Suppressor macrophage treated with lipopolysaccharide for 4 hours (primary cell): ENCODE measurements at places on chromosomes 11 and 22.

- no peak for DNase-seq
Measured at GRCh38 chr11:11969380-11970215, 38.8 kb downstream of the DKK3 start.

- no peak for DNase-seq
Measured at GRCh38 chr22:39722032-39722325, 151.4 kb downstream of the CACNA1I start.

GRCh38 chr22:41928593-41929417 lies 2.2 kb upstream of the TNFRSF13C start:
- DNase-seq: no peak

DNA sequence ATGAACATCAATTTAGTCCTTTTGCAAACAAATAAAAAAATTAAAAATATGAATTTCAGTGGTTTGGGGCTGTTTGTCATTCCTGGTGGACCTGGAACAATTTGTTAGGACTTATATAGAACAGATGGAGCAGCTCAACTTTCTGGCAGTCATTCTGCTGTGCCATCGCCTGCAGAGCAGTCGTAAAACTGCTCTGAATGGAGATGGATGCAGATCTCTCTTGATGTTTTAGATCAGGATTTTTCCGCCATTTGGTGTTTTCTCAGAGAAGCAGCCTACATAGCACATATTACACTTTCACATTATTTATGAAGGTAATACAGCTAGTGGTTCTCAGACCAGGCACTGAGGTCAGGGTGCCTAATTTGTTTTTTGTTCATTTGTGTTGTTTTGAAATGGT lies 31.8 kb upstream of the HSPA8 start:
- DNase-seq: no peak

DNA sequence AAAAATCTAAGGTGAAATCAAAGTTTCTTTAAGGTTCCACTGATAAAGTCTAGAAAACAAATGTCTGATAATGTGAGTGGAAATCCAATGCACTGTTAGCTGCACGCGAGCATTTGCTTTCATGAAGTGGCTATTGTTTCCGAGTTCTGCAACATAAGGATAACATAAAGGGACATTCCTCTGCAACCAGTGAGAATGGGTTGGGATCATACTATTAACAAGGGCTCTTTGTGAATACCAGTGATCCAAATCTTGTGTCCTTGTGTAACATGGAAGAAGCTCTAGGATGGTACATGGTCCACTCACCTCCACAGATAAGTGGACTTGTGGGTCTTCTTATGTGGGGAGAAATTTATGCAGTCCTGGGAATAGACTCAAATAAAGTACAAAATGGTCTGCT lies 24.6 kb downstream of the APIP start:
- DNase-seq: no peak

GRCh38 chr11:70398834-70399680 lies 728 bp downstream of the CTTN start:
- DNase-seq: peak; percentile 17

- no peak for DNase-seq
Measured at GRCh38 chr11:14396273-14396672, 37.3 kb upstream of the RRAS2 start.

- DNase-seq: peak; percentile 97
Measured at GRCh38 chr11:65329944-65330403, 3.7 kb upstream of the DPF2 start.

- DNase-seq: no peak
Measured at GRCh38 chr11:34013898-34014571, 37.5 kb upstream of the CAPRIN1 start.

DNA sequence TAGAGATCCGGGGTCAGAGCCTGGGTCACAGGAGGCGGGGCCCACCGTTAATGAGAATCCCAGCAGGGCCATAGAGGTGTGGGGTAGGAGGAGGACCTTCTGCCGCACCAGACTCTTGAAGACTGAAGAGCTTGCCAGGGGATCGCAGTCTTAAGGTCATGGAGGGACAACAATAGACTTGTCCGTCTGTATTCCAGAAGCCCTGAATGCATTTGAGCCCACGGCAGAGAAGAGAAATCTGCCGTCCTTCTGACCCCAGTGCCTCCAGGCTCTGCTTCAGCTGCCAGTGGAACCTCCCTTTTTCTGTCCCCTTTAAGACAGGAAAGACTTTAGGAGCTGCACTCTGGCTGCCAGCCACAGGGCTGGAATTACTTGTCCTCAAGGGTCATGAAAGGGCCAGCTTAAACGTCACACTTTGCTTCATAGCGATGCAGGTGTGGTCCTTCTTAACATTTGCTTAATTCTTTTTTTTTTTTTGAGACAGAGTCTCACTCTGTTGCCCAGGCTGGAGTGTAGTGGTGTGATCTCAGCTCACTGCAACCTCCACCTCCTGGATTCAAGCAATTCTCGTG lies 15.5 kb upstream of the ST3GAL4 start:
- DNase-seq: no peak

DNA sequence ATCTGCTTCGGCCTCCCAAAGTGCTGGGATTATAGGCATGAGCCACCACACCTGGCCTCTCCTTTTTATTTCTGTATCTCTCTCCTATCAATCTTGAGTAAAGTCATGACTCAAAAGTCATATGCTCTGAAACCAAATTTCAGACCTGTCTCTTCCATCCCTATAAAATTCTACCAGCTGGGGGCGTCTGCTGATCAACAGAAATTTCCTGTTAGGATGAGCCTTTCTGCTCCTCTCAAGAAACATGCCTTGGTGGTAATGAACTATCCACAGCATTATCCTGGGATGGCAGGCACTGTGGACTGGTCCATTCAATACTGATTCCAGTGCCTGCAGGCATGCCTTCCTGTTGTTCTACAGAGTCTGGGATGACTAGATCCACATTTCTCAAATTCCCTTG lies 472.6 kb downstream of the NELL1 start:
- DNase-seq: peak; percentile 5

GRCh38 chr11:9075556-9075955 lies 15.8 kb downstream of the SCUBE2 start:
- DNase-seq: no peak

DNA sequence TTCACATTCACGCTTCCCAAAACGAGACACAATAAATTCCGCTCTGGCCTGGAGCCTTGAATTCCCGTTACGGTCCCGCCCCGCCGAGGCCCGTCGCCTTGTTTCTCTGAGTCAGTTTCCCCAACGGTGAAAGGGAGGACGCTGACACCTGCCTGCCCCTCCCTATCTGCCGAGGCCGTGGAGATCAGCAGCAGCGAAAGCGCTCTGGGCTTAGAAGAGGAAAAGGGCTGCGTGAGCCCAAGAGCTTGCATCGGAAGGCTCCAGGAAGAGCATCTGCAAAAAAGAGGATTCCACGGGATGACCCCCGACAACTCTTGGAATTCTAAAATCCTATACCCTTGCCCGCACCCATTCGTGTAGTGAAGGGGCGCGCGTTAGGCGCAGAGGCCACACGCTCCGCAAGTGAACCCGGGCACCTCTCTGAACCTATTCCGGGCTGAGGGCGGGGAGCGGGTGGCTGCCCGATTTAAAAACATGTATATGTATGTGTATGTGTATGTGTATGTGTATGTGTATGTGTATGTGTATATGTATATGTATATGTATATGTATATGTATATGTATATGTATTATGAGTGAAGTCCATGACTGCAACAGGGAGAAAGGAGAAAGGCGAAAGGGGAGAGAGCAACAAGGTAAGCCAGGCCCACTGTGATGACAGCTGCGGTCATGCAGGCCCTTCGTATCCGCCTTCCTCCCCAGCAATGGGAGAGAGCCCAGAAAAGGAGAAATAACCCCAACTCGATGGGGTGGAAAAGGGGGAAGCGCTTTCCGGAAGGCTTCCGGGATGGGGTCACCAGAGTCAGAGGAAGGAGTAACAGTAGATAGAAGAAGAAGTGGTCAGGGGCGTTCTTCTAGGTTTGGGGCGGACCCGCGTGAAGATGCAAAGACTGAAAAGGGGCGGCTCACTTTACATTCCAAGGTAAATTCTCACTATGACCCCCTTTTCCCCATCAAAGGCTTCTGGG lies 948 bp upstream of the MRTFA start:
- peak; percentile 88 for DNase-seq

GRCh38 chr11:71979094-71979493 lies 19.6 kb upstream of the IL18BP start:
- DNase-seq: no peak

DNA sequence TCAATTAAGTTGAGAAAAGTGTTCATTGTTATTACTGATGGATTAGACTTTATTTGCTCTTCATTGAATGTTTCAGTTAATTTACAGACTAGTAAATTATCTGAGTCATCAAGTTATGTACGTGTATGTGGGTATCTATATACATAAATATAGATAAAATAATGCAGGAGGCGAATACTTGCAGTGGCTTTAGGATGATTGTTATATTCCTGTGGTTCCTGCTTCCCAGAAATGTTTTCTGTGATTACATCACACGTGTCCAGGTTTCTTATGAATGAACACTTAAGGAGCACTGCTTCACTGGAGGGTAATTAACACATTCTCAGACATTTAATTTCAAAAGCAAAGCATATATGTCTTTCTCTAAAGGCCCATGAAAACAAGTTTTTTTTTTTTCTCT lies 28.4 kb downstream of the YAP1 start:
- no peak for DNase-seq

DNA sequence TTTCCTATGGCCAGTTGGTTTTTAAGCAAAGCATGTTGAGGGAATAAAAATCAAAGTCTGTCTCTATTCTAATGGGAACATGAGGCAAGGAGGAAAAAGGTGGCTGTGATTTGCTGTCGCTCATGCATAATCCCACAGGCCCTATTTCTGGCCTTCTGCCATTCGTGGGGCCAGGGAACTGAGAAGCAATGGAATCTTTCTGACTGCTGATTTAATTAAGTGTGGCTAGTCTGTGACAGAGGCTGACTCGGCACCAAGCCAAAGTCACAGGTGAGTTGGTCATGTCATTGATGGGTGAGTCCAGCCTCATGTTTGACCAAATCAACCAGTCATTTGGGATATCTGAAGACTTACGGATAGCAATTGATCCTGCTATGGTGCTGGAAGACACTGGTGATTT lies 429.3 kb upstream of the CADM1 start:
- no peak for DNase-seq

DNA sequence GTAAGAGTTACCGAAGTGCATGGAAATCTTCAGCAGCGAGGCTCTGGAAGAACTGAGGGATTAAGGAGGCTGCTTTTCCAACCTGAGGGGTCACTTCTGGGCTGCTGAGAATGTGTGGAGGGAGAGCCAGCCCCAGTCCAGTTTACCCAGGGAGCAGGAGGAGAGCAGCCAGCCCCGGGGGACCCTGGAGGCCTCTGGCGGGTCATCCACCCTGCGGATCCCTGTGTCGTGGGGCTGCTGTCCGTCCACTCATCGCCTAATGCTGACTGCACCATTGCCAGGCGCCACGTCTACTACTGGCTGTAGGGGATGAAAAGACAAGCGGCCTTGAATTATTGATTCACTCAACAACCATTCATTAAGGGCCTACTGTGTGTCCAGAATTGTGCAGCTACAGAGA lies 228.7 kb upstream of the TBCEL start:
- no peak for DNase-seq

DNA sequence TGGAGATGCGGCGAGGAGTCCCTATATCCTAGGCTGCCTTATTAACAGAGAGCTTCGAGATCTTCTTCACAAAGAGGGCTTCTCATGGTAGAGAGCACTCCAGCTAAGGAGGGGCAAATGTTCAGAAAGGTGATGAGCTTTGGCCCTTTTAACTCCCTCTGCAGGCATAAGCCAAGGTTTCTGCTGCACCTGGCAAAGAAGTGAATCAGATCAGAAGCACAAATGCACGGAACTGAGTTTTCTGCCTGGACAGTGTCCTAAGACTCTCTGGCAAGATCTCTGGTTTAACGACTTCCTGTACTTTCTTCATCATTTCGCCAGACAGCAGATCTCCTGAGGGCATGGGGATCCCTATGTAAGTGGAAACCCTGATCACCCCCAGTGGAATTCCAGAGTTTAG lies 37.2 kb downstream of the POU2AF3 start:
- no peak for DNase-seq

DNA sequence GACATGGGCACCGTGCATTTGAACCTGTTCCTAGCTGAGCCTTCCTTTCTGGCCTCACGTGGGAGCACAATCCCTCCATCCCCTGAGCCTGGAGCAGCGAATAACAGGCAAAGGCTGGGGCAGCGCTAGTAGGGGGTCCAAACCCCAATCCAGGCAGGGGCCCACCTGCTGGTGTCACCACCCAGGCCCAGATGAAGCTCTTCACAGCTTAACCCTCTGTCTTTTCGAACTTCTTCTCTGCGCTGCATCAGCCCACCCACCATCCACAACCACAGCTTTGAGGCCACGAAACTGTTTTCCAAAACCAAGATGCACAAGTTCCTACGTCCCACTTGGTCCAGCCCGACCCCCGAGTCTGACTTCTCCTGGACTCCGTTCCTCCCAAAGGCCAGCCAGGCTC lies 11.5 kb downstream of the KCNC1 start:
- no peak for DNase-seq

- peak; percentile 33 for DNase-seq
Measured at GRCh38 chr11:128194216-128194615, 393.1 kb downstream of the ETS1 start.

GRCh38 chr22:46102752-46103151 lies 47.6 kb upstream of the PPARA start:
- no peak for DNase-seq

DNA sequence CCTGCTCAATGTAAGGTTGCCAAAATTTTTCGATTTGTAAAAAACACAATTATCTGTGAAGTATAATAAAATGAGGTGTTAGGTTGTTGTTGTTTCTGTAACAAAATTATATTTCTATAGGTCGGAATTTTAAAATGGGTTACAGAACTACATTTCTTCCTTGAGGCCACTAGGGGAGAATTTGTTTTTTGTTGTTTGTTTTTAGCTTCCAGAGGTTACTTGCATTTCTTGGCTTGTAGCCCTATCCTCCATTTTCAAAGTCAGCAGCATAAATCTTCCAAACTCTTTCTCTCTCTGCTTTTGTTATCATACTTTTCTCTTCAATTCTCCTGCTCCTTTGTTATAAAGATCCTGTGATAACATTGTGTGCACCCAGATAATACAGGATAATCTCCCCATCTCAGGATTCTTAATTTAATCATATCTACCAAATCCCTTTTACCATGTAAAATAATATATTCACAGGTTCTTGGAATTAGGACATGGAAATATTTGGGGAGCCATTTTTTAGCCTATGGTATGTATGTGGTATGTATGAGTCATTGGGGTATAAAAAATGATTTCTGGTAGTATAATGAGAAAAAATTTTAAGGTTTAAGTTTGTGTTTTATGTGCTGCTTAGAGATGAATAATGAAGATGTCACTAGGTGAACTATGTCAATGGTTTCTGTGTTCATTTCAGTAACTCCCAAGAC lies 9.4 kb upstream of the PATL1 start:
- no peak for DNase-seq

GRCh38 chr11:43021466-43021865 lies 290.3 kb upstream of the API5 start:
- DNase-seq: no peak
